NCI-H2029 (cell line): ENCODE measurements at places on chromosomes 4 and X.

DNA sequence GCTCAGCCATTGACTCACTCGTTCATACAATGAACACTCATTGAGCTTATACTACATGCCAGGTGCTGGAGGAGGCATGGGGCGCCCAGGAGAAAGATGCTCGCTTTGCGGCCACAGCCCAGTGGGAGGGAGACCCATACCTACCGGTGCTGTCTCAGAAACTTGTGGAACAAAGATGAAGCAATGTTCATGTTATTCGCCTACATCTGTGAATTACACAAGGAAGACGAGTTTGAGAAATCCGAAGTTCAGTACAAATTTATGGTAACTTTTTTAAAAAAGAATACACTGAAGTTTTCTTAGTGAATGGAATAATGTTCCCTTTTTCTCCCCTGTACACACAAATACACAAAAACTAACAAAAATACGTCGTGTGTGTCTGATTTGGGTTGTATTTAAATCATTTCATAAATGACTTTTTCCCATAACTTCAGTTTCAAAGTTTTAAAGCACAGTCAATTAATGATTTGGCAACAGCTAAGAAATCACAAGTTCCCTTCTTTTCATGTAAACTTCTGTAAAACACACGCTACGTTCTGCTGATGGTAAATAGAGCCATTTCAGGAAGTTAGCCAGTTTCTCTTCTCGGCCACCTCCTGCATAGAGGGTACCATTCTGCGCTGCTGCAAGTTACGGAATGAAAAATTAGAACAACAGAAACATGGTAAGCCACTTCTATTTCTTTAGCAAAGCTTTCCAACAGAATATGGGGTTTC lies at the start of gene TLR8:
Gene TLR8 (plus strand): TSS at position 575 of the 716 bp plus-strand sequence. CDS start 87 bp downstream, at position 662.
- DNase-seq, result no peak

GRCh38 chr4:17636341-17636695 lies 21.9 kb downstream of the MED28 start:
- no peak for DNase-seq

GRCh38 chr4:18529482-18529881 lies 507.9 kb upstream of the LCORL start:
- no peak for DNase-seq

DNA sequence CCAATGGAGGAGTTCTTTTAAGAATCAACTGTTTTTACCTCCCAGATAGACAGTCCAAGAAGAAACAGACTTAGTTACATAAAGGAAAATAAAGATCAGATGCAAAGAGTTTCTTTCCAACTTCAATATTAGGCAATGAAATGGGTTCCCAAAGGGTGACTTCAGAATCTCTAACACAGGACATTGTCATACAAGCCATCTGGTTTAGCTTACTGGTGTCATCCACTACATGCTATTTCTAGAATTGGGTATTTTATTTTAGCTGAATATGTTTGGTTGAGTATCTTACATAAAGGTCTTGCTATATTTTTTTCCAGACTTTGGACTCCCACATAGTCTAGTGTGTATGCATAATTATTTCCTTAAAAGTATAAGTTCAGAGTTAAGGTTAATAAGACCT lies 162.1 kb upstream of the SLC7A11 start:
- DNase-seq, result no peak

GRCh38 chr4:39118034-39118658 lies 56.1 kb downstream of the KLHL5 start:
- no peak for DNase-seq

DNA sequence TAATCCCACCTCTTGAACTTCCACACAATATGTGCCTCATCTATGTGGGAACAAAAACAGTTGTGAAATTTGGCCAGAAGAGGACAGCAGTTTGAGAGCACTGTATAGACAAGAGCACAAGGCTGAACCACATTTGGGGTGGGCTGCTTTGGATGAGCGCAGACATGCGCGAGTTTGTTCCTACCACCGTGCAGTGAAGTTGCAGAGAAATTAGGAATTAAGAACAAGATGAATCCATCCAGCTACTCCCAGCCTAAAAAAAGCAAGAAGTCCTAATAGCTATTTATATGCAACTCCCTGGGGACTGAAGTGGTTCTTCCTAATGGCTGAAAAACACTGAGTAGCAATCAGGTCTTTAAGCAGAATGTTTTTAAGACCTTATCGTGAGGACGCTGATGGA lies 1.0 kb downstream of the GAB3 start:
- DNase-seq, result no peak

GRCh38 chr4:98657531-98658286 lies 702 bp downstream of the TSPAN5 start:
- no peak for DNase-seq

GRCh38 chr4:19941434-19941833 lies 310.3 kb upstream of the SLIT2 start:
- no peak for DNase-seq

GRCh38 chr4:139672215-139672614 lies 6.6 kb downstream of the MGST2 start:
- DNase-seq, result no peak
